ENCODE measurements at places on chromosomes 13 and 19.

DNA sequence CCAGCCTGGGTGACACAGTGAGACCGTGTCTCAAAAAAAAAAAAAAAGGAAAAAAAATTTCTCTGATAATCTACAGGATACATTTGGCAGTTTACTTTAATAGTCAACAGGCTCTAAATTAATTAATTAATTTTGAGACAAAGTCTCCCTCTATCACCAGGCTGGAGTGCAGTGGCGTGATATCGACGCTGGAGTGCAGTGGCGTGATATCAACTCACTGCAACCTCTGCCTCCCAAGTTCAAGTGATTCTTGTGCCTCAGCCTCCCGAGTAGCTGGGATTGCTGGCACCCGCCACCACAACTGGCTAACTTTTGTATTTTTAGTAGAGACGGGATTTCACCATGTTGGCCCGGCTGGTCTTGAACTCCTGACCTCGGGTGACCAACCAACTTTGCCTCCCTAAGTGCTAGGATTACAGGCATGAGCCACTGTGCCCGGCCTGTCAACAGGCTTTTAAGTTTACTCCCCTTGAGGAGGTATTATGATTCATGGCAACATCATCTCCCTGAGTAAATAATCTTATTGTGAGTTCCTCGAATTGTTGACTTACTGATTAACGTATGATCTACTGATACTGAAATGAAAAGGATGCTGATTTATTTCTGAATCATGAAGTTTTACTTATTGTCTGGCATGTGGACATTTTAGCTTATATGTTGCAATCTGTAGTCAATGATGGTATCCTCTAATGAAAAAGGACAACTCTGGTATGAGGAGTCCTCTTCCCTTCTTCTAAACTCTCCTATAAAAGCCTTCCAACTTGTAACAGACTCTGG, 21.3 kb upstream of the MTRF1 start:
- DNase-seq = no peak

DNA sequence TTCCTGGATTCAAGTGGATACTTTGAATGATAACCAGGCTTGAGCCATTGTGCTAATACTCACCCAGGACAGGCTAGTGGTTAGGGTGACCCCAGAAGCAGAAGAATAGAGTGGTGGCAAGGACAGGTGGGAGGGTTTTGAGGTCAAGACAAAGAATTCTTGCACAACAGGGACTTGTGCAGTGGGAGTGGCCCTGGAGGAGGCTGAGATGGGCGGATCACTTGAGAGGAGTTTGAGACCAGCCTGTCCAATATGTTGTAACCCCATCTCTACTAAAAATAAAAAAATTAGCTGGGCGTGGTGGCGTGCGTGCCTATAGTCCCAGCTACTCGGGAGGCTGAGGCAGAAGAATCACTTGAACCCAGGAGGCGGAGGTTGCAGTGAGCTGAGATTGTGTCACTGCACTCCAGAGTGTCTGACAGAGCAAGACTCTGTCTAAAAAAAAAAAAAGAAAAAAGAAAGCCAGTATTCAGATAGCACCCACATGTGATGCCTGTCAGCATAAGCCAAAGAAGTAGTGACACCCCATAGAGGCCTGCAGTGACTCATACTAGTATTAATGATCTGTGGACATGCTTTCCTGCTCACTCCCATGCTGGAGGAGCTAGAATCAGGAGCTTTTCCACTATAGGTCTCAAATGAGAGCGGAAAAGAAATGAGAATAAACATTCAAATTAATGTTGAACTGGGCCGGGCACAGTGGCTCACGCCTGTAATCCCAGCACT, 78.7 kb downstream of the RNF17 start:
- no peak for DNase-seq

- no peak for DNase-seq
These were observed 1.5 kb upstream of the ZSCAN4 start for GRCh38 chr19:57667228-57667627.

GRCh38 chr13:97327086-97327485, 105.0 kb downstream of the MBNL2 start:
- DNase-seq = no peak

DNA sequence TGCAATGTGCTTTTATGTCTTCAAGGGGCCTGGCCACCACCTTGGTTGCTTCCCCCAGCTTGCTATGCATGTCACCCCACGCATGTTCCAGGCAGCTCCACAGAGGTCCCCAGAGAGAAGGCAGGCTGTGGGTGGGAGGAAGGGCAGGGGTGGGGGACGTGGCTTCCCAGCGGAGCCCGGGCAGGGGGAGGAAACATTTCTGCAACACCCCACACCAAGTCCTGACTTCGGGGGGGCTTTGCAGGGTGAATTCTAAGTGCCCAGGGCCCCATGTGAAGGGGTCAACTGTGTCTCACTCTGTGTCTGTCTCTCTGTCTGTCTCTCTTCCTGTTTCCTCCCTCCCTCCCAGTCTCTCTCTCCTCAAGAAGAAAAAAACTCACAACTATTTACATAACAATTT, 39.6 kb downstream of the LTBP4 start:
- no peak for DNase-seq

- no peak for DNase-seq
These were observed 4.0 kb downstream of the IRGC start for GRCh38 chr19:43719918-43720317.

DNA sequence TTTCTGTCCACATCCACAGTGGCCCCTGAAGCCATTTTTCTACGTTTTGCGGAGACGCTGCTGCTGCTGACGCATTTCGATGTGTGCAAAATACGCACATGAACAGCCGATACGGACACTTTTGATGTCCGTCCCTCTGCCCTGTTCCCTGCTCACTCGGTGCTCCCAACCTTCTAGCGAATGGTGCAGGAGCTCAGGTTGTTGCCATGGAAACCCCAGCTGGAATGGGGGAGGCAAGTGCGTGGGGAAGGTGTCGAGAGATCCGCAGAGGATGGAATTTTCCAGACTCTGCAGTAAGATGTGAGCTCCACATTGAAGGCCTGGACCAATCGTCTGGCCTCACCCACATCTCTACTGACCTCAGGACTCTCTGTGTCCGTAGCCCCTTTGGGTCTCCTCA, 109.2 kb upstream of the USP29 start:
- DNase-seq = no peak

- DNase-seq = no peak
These were observed 38.0 kb downstream of the KCTD4 start for GRCh38 chr13:45162821-45163220.

DNA sequence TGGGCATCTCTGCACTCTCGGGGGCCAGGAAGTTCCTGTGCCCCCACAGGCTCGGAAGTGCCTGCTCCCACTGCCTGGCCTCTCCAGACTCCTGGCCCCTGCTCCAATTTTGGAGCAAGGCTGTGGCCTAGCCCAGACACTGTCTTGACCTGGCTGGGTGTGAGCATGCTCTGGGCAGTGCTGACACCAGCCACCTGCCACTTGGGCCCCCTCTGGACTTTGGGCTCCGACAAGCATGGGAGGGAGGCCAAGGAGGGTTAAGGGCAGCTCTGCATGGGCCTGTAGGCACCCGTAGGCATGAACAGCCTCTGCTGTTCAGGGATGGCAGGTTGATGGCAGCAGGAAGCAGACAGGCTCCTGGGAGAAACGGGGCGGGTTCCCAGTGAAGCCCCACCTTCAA, 26.0 kb upstream of the RBM26 start:
- DNase-seq = no peak

- no peak for DNase-seq
These were observed 410.1 kb upstream of the TSHZ3 start for GRCh38 chr19:31759359-31759758.

- no peak for DNase-seq
These were observed 25.8 kb downstream of the PIAS4 start for GRCh38 chr19:4033028-4033956.

DNA sequence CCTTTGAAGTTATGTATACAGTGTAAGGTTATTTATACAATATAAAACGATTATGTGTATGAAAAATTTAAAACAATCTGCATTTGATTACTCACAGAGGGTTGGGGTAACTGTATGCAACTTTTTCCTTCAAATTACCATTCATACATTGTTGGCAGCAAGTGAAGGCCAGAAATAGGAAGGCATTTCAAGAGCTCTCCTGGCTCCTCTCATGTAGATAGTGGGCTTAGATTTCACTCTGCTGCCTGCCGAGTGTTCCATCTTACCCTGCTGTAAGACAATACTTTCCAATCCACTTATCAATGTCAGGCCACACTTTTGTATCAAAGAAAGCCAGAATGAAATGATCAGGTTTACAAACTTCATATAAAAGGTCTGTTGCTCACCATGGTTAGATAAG, 245.2 kb downstream of the DNAJC15 start:
- DNase-seq = no peak

DNA sequence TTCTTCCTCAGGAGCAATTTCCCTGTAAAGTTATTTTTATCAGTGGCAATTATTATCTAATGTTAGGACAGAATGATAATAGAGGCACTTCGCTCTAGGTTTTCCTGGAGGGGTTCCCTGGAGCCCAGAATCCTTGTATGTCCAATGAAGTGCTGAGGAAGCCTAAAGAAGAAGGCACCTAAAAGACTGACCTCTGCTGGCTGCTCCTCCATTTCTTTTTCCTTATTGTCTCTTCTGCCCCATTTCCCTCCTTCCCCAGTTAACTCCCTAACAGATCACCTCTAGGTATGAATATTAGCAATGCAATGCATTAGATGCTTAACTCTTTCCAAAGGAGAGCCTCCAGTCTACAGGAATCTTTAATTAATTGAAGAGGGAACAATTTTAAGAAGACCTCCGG, 985.4 kb downstream of the DIAPH3 start:
- no peak for DNase-seq

GRCh38 chr13:54424344-54424743, 1395.7 kb downstream of the OLFM4 start:
- no peak for DNase-seq

- DNase-seq = no peak
These were observed 726.4 kb upstream of the GPC6 start for GRCh38 chr13:92500192-92500591.

DNA sequence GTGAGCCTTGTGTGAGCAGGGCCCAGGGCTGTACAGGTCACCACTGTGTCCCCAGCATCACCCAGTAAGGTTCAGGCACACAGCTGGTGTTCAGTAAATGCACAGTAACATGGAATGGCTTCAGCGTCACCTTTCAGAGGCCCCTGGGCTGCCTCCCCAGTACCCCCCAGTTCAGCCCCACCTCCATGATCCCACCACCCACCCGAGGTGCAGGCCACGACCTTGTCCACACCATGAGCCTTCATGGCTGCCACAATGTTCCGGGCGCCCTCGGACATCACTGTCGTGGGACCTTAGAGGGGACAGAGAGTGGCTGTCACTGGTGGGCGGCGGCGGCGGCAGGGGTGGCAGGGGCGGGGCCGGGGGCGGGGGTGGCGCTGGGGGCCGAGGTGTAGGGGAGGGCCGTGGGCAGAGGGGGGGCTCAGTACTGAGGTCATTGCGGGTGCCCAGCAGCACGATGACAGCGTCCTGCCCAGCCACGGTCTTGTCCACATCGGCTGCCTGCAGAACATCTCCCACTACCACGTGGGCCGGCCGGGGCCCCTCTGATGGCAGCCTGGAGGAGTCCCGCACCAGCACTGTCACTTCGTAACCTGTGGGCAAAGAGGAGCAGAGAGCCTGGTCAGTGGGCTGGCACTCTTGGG, 7.5 kb downstream of the BLVRB start:
- DNase-seq = no peak

DNA sequence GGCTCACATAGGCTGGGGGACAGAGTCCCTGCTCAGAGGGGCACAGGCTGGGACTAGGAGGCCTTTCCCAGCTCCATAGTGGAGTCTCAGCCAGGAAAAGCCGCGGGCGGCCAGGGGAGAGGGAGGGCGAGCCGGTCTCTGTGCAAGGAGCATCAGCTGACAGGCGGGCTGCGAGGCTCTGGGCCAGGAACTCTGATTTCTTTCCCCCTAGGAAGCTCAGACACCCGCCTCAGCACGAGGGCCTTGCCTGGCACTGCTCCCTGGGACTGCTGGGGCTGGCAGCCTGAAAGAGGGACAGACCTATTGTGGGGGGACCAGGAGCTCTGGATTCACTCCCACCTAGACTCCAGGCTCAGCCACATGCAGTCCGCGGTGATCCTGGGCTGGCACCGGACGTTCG, 2.2 kb upstream of the PLK5 start:
- DNase-seq = no peak

DNA sequence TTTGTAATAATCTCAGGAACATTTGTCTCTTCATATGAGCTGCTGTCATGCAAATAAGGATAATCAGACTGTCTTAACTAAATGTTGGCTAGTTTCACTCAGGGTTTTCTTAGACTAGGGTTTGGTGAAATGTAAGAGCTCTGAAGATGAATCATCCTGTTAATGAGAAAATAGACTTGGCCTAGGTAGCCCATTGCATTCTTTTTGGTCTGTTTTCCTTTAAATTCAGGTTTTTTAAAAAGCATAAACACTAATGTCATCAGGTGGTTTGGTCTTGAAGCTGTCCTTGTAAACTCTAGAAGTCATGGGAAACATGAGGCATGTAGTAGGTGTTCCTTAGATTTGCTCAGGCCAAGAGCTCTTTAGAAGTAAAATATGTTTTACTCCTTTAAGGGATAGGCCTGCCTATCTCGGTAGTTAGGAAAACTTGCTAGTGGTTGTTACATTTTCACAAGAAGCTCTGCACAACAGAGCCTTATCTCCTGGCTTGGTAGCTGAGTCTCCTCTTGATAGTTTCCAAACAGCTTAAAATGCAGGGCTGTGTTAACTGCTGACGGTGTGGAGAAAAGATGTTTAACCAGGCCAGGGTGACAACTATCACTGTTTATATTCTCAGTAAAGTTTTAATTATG, 62.0 kb upstream of the C1QTNF9B start:
- no peak for DNase-seq

DNA sequence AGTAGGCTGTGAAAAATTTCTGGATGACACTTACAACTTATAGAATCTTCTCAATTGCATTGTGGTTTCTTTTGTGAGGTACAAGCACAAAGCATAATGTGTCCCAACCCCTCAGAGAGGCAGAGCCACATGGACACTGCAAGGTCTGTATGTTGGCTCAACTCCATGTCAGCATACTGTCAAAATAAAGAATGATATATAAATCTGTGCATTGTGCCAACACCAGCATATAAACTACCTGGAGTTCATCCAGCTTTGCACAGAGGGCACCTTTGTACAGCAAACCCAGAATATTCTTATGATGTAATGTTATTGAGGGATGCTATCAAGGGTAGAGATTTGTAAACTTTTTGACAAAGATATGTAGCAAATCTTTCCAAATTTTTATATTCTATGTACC, 1065.8 kb upstream of the MIR17HG start:
- DNase-seq = no peak

DNA sequence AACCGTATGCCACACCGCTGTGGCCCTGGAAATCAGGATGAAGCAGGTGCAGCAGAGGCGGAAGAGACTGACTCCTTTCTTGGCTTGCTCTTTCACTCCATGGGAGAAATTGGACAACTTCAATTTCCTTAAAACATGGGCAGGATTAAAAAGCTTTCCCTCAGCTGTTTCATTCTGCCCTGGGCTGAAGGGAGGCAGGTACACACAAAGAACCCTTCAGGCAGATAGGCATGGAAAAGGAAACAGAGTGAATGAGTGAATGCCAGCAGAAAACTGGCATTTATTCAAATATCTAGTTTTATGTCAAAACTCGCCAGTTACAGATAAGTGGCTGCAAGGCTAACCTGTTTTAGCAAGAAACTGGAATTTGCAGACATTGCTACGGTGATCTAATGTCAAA, 71.0 kb upstream of the SLC15A1 start:
- no peak for DNase-seq
